Upper lobe of right lung (tissue), 1 donor: ENCODE measurements at places on chromosomes 6 and 20. TPM values are rescaled to one million over a fixed set of nuclear protein-coding genes. Genes with fewer than 3 reads are reported as not detected.

The TSPYL1 gene
- total RNA-seq = 86.2 TPM

The LY6G6D gene
- total RNA-seq = not detected

The ZNF337 gene
- total RNA-seq = 14.6 TPM

The CST7 gene
- total RNA-seq = 9.6 TPM

The SLC22A23 gene
- 19.2 TPM for total RNA-seq

The OPN5 gene
- total RNA-seq = not detected

The DPM1 gene
- total RNA-seq = 30.2 TPM

The FILIP1 gene
- total RNA-seq = 21.6 TPM

The LY86 gene
- 13.8 TPM for total RNA-seq

GRCh38 chr6:110822249-110822648 is 7.0 kb upstream of the CDK19 start:
- no peak overlapping the region for H3K27ac ChIP-seq
- H3K4me1 ChIP-seq = peaks cover 29% of the 10 kb centered on the region
- no peaks in the 10 kb centered on the region for H3K27me3 ChIP-seq
- H3K4me3 ChIP-seq = no peak overlapping the region

DNA sequence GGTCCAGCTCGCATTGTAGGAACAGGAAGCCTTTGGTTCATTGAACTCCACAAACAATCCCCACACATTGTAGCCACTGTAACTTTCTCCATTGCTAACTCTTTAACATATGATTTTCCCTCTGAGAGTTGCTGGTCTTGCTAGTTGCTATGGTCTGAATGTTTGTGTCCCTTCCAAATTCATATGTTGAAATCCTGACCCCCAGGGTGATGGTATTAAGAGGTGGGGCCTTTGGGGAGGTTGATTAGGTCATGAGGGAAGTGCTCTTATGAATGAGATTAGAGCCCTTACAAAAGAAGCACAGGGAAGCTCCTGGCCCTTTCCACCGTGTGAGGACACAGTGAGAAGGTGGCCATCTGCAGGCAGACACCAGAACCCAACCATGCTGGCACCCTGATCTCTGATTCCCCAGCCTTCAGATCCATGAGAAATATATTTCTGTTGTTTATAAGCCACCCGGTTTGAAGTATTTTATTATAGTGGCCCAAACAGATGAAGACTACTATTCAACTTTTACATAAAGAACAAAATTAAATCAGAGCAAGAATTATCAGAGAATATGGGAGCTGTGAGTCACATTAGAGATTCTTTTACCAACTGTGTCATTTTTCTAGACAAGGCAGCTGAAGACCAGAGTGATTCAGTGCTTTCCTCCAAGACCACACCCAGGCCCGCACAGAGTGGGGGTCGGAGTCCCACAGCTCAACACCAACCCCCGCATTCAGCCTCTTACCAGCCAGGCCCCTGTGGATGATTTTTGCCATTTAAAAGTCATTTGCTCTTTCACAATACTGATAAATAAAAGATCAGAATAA is 143.0 kb downstream of the SAMD5 start:
- H3K4me3 ChIP-seq = no peak overlapping the region
- DNase-seq = no peak
- no peaks in the 10 kb centered on the region for H3K27me3 ChIP-seq
- H3K27ac ChIP-seq = peak overlapping the region; percentile 7
- no peaks in the 10 kb centered on the region for H3K36me3 ChIP-seq
- H3K4me1 ChIP-seq = peaks cover 4% of the 10 kb centered on the region

DNA sequence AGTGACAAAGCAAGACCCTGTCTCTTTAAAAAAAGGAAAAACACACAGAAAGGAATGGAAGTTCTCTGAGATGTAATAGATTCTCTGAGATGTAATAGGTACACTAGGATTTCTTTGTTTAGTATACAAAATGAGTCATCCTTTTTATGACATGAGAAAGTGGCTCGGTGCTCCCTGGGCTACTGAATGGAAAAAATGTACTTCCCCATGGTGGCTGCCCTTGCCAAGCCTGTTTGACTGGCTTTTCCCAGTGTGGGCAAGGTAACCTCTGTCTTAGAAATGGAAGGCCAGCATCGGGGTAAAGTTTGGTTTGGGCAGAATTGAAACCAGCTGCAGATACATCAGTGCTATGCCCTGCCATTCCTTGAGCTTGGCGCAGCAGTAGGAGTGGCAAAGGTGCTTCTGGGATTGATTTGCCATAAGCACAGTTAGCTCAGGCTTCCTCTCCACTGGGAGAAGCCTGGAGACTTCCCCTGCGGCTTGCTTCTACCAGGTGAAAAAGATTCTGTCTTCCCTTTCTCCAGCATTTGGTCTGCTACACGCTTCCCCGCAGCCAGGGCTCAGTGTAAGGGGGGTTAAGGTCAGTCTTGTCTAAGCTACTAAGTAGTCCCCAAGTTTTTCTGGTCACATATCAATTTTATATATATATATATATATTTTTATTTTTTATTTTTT is 24.5 kb downstream of the ARFGEF2 start:
- H3K4me1 ChIP-seq = no peaks in the 10 kb centered on the region
- H3K27ac ChIP-seq = no peak overlapping the region
- no peak for DNase-seq

DNA sequence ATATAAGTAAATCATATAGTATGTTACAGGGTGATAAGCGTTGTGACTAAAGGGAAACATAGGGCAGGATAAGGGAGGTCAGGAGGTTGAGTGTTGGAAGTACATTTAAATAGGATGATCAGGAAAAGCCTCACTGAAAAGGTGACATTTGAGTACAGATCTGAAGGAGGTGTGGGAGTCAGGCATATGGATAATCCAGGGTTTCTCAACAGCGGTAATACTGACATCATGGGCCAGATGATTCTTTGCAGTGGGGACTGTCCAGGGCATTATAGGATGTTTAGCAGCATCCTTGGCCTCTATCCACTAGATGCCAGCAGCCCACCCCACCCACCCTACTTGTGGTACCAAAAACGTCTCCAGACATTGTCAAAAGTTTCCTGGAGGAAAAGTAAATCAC is 292.6 kb upstream of the PREP start:
- no peaks in the 10 kb centered on the region for H3K27me3 ChIP-seq
- H3K4me1 ChIP-seq = no peaks in the 10 kb centered on the region
- H3K36me3 ChIP-seq = no peaks in the 10 kb centered on the region
- DNase-seq = no peak
- H3K27ac ChIP-seq = no peak overlapping the region

DNA sequence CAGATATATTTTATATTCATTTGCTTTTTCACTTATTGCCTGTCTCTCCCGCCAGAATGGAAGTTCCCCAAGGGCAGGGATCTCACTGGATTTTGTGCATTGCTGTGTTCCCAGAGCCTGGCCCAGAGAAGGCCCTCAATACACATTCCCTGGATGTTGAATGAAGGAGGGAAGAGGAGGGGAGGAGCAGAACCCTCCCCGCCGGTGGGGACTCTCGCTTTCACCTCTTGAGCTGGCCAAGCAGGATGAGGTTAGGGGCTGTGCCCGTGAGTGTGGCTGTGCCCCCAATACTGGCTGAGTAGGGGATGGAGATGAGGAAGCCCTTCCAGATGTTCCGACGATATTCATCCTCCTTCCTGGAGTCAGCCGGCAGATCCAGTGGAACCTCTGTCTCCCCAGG is 45.5 kb upstream of the OCSTAMP start:
- no peak for DNase-seq
- no peaks in the 10 kb centered on the region for H3K4me1 ChIP-seq
- H3K36me3 ChIP-seq = no peaks in the 10 kb centered on the region
- no peak overlapping the region for H3K27ac ChIP-seq
- no peaks in the 10 kb centered on the region for H3K27me3 ChIP-seq

GRCh38 chr6:16409531-16410441 is 171.4 kb downstream of the GMPR start:
- no peaks in the 10 kb centered on the region for H3K27me3 ChIP-seq
- H3K4me1 ChIP-seq = no peaks in the 10 kb centered on the region
- H3K36me3 ChIP-seq = no peaks in the 10 kb centered on the region
- no peak overlapping the region for H3K27ac ChIP-seq
- H3K4me3 ChIP-seq = no peak overlapping the region

DNA sequence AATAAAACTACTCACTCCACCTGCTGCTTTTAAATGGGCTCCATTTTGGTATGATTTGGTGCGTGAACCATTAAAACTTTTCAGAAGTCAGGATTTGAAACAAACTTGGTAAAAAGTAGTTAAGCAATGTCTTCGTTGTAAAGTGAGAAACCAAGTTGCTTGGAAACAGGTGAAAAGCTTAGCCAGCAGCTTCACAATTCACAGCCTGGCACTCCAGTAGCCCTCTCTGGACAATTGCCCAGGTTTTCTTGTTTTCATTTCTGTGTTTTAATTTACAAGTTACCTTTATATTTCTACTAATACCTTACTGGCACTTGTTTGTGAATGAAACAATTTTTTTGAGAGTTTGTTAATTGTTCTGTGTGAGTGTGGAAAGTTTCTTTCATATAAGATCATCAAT is 12.8 kb downstream of the NT5E start:
- no peak overlapping the region for H3K4me3 ChIP-seq
- no peak for DNase-seq

GRCh38 chr20:52230409-52230808 is 38.8 kb upstream of the ZFP64 start:
- H3K4me3 ChIP-seq = no peak overlapping the region
- H3K4me1 ChIP-seq = no peaks in the 10 kb centered on the region
- no peaks in the 10 kb centered on the region for H3K36me3 ChIP-seq
- H3K27ac ChIP-seq = no peak overlapping the region
- H3K27me3 ChIP-seq = peaks cover 21% of the 10 kb centered on the region

DNA sequence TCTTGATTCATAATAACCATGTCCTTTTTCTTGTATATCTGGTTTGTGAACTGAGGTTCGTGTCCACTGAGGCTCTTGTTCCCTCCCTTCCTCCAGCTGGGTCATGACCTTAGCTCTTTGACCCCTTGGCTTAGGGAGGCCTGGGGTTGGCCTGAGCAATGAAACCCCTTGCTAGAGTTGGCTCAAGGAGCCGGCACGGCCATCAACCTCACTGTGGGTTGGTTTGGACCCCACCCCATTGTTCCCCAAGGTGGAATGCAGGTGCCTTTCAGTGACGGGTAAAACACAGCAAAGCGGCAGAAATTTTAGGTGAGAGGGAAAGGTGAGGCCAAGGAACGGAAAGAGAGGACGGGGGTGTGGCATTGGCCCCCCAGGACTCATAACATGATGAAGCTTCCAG is 44.5 kb upstream of the PHACTR3 start:
- H3K27me3 ChIP-seq = peaks cover 7% of the 10 kb centered on the region
- no peak overlapping the region for H3K27ac ChIP-seq
- DNase-seq = no peak
- no peak overlapping the region for H3K4me3 ChIP-seq
